ENCODE measurements at places on chromosomes 12 and 14.

- DNase-seq: no peak
Observed at GRCh38 chr12:15522574-15523187, 200.4 kb downstream of the PTPRO start.

- no peak for DNase-seq
Observed at GRCh38 chr12:117010693-117011451, 88.3 kb downstream of the TESC start.

- DNase-seq: no peak
Observed at GRCh38 chr14:51616256-51616655, 35.5 kb upstream of the FRMD6 start.

DNA sequence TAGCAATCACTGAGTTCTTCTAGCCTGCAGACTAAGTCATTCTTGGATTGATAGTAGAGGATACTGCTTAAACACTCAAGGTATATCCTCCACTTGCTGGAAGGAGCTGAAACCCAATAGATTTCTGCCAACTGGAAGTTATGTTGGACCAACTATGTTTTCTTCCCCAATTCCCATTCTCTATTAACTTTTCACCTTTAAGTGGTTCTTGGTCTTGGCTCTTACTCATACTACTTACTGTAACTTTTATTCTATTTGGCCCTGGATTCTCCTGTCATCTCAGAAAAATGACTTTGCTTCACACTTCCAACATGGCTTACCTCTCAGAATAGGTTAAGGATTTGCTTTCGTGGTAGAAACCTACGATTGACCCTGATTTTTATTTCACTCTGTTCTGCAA, 244.9 kb downstream of the ADAMTS20 start:
- DNase-seq: no peak

DNA sequence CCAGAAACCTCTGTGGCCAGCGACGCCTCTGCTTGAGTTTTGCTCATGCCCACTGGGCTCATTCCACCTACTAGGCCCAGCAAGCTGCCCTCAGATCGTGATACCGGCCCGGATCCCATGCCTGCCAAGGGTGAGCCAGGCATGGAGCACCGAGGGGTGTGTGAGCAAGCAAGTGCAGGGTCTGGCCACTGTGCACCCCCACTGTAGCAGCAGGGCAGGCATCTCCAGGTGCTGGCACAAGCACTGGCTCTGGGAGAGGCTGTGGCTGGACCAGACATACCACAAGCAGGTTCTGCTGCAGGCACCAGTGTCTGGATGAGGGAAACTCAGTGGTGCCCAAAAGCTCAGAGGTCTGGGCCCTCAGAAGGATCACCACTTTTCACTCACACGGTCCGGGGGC, 20.6 kb downstream of the FAM186A start:
- DNase-seq: no peak

- peak; percentile 45 for DNase-seq
Observed at GRCh38 chr14:100306101-100306997, at the start of gene SLC25A29. Gene SLC25A29, minus strand, starts transcription at chr14:100306444. Its CDS starts 212 bp downstream, at chr14:100306232.

GRCh38 chr12:5868625-5869295, 76.3 kb downstream of the ANO2 start:
- no peak for DNase-seq

GRCh38 chr14:95185033-95185766, 27.9 kb upstream of the DICER1 start:
- no peak for DNase-seq

DNA sequence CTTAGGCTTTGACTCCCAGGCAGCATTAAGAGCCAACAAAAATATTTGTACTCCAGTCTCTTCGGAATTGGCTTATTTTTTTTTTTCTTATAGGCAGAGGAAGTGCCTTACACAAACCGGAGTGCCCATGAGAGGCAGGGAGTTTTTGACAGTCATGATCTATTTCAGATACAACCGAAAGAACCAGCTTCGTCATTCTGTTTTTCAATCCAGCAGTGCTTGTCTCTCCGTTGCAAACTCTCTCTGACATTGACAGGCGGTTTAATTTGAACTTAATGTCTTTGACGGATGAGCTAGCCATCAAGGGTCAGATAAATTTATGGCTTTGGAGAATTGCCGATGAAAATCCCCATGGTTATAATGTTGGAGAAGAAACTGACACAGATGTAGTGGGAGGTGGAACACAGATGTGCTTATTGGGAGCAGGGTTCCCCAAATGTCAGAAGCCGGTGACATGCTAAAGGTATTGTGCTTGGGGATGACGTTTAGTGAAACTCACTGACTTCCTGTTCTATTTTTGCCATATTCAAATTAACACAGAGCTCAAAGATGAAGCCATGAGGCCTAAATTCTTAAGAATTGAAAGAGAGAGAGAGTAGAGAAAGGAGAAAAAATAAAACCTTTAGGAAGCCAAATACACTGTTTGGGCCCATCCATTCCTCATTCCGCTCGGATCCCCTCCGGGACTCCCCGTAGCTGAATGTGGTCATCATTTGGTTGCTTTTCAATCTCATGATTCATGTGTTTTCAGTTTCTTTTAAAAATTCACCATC, 59.7 kb downstream of the PLXNC1 start:
- DNase-seq: no peak

DNA sequence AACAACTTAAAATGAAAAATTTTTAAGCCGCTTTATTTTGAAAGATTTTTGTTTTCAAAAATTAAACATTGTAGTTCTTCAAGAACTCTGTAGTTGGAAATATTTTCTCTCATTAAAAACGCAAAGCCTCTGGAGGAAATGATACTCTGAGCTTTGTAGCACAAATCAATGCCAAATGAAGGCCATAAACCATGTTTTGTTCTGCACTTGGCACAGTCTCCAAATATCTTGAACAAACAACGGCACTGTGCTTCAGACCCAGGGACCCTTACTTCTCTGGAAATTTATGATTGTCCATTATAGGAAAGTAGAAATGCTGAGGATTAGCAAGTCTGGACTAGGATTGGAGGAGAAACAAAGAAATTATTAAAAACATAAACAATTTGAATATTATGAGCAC, 160.8 kb upstream of the BMP4 start:
- DNase-seq: no peak

GRCh38 chr14:30456296-30456695, 102.7 kb upstream of the G2E3 start:
- DNase-seq: no peak

GRCh38 chr12:94817695-94818075, 167.3 kb upstream of the TMCC3 start:
- no peak for DNase-seq

GRCh38 chr12:111730420-111730819, 36.3 kb upstream of the ALDH2 start:
- DNase-seq: no peak

- no peak for DNase-seq
Observed at GRCh38 chr14:20418501-20418909, 5.2 kb upstream of the TEP1 start.

GRCh38 chr12:89750389-89751351, 42.0 kb upstream of the ATP2B1 start:
- DNase-seq: no peak

- DNase-seq: no peak
Observed at GRCh38 chr12:65663097-65663496, 161.2 kb upstream of the HMGA2 start.

DNA sequence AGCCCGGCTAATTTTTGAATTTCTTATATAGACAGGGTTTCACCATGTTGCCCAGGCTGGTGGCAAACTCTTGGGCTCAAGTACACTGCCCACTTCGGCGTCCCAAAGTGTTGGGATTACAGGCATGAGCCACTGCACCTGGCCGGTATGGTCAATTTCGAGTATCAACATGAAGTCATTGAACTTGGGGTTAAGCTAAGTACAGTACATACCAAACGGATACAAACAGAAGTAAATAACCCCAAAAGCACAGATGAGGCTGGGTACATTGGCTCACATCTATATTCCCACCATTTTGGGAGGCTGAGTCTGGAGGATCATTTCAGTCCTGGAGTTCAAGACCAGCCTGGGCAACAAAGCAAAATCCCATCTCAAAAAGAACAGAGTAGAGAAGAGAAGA, 13.0 kb upstream of the PSMD9 start:
- no peak for DNase-seq

- no peak for DNase-seq
Observed at GRCh38 chr12:6377667-6377994, 2.3 kb upstream of the SCNN1A start.

- no peak for DNase-seq
Observed at GRCh38 chr14:105335735-105336476, 21.4 kb downstream of the PACS2 start.

GRCh38 chr12:125056306-125056705, 8.9 kb upstream of the AACS start:
- DNase-seq: no peak

DNA sequence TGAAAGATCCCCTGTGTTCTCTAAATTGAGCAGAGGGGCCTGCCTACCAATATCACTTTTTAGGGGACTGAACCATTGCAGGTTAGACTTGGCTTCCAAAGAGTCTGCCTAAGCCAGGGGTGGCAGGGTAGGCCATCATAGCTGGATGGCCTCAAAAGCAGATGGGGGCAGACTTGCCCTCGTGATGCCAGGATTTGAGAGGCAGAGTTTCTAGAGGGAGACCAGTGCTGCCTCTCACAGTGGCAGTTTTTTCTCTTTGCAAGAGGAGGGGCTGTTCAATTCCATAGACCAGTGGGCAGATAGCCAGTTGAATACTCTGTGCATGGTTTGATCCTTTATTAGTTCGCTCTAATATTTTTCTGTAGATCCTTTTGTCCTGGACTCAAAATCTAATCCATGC, 23.8 kb upstream of the SMCO2 start:
- no peak for DNase-seq

DNA sequence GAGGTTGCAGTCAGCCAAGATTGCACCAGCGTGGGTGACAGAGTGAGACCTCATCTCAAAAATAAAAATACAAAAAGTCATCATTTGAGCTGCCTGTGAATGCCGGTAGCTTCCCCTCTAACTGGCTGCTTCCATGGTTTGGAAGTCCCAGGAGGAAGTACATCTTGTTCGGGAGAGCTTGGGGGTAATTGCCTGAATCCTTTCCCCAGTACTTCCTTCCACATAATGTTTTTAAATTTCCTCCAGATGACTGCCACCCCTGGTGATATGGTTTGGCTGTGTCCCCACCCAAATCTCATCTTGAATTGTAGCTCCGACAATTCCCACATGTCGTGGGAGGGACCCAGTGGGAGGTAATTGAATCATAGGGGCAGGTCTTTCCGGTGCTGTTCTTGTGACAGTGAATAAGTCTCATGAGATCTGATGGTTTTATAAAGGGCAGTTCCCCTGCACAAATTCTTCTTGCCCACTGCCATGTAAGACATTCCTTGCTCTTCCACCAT, 87.2 kb downstream of the SPRING1 start:
- DNase-seq: no peak

GRCh38 chr12:120388691-120389481, 19.9 kb upstream of the MSI1 start:
- DNase-seq: no peak

DNA sequence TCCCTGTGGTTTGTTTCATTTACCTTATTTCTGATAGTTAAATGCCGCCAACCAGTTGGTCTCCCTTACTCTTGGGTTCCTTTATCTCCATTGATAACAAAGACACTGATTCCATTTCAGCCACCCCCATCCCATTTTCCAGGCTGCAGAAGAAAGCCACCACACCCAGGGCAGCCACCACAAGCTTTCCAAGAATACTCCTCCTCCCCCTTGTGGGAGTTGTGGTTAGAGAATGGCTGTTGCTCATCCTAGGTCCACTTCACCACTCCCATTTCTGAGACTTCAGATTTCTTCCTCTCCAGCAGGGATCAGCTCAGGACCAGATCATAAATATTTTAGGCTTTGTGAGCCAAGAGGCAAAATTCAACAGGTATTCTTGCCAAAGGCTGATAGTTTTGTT, 73.9 kb downstream of the ANO4 start:
- DNase-seq: no peak

GRCh38 chr12:105983622-105984320, 155.0 kb downstream of the NUAK1 start:
- DNase-seq: no peak

- DNase-seq: no peak
Observed at GRCh38 chr12:78119351-78119918, 288.7 kb downstream of the NAV3 start.

- peak; percentile 9 for DNase-seq
Observed at GRCh38 chr12:68746572-68747180, 700 bp downstream of the SLC35E3 start.

DNA sequence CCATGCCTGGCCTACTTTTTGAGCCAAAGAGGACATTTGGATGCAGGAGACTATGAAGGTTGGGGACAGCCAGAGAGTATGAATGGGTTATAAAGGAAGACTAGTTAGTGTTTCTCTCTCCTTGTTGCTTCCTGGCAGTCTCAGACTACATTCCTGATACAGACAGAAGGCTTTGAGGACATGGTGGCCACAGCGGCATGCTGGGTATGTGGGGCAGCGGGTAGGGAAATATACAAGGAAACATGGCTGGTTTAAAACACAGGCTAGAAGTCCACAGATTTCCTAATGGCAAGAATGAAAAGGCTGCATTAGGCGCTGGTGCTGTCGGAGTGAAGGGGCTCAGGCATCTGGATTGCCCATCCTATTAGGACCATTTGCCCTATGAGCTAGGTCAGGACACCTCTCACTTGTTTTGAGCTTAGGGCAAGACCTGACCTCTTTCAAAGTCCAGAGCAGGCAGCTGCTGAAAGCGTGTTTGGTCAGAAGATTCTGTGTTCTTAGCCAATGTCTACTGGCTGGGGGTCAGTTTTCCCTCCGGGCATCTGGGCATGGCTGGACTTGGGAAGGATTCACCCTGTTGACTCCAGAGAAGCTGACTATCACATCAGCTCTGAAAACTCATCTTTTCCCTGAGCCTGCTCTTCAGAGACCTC, 20.1 kb upstream of the FBXO21 start:
- no peak for DNase-seq

DNA sequence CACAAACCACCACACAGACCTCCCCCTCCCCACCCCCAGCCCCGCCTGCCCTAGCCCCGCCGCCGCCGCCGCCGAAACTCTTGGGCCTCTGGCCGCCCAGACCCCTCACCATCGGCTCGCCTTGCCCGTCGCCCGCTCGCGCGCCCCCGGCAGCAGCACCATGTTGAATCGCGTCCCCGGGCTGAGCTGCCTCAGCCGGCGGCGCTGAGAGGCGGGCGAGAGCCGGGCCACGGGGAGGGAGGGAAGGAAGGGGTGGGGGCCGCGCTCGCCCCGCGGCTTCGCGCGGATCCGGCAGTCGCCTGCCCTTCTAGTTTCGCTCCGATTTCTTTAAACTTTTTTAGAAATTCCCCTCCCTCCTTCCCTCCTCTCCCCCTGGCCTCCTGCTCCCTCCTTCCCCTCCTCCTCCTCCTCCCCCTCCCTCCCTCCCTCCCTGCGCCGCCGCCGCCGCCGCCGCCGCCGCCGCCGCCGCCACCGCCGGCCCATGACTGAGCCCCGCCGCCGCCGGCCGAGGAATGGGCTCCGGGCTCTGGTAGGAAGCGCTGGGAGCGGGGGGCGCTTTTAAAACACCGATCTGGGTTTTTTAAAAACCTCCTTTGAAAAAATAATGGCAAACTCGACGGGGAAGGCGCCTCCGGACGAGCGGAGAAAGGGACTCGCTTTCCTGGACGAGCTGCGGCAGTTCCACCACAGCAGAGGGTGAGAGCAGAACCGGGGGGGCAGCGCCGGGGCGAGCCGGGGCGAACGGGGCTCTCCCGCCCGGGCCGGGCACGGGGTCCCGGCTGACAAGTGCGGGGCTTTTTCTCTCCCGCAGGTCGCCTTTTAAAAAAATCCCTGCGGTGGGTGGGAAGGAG, at the start of gene ARID2:
Gene ARID2 (plus strand): TSS at position 474 of the 851 bp plus-strand sequence. CDS start 131 bp downstream, at position 605.
- peak; percentile 50 for DNase-seq
